ENCODE measurements at places on chromosomes 13 and 19.

- DNase-seq = no peak
Measured at GRCh38 chr19:22257381-22257780, 28.9 kb upstream of the ZNF729 start.

- no peak for DNase-seq
Measured at GRCh38 chr19:31286491-31286890, 62.7 kb downstream of the TSHZ3 start.

- no peak for DNase-seq
Measured at GRCh38 chr19:3961007-3961406, 9.9 kb downstream of the DAPK3 start.

DNA sequence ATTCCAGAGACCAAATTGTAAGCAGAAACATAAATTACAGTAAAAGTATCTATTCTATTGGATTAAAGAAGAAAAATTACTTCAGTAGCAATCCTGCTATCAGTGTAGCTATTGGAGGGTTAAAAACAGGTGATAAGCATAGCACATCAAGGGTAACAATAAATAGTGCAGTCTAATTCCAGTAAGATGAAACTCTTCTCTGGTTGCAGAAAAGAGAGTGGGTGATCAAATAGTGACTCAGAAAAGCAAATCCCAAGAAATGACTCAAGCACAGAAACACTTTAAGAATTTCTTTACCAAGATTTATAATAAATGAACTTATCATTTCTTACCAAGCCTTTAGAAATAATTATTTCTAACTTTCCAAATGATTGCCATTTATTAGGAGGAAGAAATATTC is 135.7 kb downstream of the LMO7 start:
- no peak for DNase-seq

- DNase-seq = no peak
Measured at GRCh38 chr13:35888981-35889380, 242.2 kb downstream of the DCLK1 start.

- no peak for DNase-seq
Measured at GRCh38 chr19:48367855-48368254, 3.7 kb downstream of the SYNGR4 start.

DNA sequence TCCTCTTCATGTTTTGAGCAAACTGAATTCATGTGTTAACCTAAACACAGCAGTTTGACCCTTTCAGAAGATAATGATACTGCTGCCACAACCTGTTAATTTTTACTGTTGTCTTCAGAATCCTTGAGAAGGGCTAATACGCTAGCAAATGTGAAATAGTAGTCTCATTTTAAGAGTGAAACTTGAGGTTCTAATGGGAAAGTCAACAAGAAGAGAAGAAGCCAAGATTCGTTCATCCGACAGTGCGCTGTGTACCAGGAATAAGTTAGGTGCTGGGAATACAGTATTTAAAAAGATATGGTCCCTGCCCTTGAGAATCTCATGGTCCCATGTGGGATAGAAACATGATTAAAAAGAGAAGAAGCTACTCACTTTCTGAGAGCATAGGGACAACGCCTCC is 134.4 kb downstream of the KL start:
- no peak for DNase-seq

DNA sequence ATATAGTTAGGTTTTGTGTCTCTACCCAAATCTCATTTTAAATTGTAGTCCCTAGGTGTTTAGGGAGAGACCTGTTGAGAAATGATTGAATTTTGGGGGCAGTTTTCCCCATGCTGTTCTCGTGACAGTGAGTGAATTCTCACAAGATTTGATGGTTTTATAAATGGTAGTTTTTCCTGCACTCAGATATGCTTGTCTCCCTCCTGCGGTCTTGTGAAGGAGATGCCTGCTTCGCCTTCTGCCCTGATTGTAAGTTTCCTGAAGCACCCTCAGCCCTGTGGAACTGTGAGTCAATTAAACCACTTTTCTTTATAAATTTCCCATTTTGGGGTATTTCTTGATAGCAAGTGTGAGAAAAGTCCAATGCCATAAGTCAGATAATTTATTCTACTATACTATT is 1977.5 kb upstream of the PCDH20 start:
- DNase-seq = no peak
